Hematopoietic multipotent progenitor cell treated with erythropoietin and hydrocortisone succinate and interleukin-3 and kit ligand, for 15 days (in vitro differentiated cells): ENCODE measurements at places on chromosomes 13 and 19.
A peak's percentile ranks its signal among the peaks of the same experiment; 100 is the strongest.

DNA sequence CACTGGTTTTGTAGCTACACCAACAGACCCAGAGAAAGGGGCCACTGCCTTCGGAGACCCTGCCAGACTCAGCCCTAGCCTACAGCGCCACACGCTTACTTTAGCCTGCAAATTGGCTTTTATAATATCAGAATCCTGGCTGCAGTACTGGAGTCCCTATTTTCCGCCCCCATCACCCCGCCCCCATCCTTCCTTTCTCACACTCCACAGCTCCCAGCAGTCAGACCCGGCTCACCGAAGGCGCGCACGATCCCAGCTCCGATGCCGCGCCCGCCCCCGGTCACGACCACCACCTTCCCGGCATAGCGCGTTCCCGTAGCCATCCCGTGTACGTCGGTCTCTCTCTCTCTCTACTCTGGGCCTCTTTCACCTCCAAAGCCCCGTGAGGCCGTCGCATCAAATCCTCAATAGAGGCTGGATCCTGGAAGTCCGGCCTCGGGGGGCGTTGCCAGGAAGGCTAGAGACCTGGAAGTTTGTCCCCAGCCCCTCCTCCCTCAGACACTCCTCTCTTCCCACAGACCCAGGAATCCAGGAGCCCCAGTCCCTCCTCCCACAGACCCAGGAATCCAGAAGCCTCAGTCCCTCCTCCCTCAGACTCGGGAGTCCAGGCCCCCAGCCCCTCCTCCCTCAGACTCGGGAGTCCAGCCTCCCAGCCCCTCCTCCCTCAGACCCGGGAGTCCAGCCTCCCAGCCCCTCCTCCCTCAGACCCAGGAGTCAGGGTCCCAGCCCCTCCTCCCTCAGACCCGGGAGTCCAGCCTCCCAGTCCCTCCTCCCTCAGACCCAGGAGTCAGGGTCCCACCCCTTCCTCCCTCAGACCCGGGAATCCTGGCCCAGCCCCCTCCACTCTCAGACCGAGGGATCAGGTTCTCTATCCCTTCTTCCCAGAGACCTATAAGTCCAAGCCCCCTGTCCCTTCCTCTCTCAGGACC lies at the start of gene HSD17B14:
Gene HSD17B14, minus strand, starts transcription at position 403 of the 929 bp plus-strand sequence. Its CDS starts 80 bp downstream, at position 323.
- no peak for DNase-seq

- no peak for DNase-seq
Observed at GRCh38 chr19:54724142-54724541, at the start of gene KIR3DL3. TSS of gene KIR3DL3 (plus strand) at chr19:54724442. CDS start at chr19:54724497, 55 bp downstream.

- DNase-seq = no peak
Observed at GRCh38 chr13:38685974-38686576, 802 bp upstream of the FREM2 start.

GRCh38 chr13:29846475-29847256 lies 3.8 kb downstream of the UBL3 start:
- no peak for DNase-seq

- no peak for DNase-seq
Observed at GRCh38 chr13:69524459-69525150, 583.0 kb upstream of the ATXN8OS start.

DNA sequence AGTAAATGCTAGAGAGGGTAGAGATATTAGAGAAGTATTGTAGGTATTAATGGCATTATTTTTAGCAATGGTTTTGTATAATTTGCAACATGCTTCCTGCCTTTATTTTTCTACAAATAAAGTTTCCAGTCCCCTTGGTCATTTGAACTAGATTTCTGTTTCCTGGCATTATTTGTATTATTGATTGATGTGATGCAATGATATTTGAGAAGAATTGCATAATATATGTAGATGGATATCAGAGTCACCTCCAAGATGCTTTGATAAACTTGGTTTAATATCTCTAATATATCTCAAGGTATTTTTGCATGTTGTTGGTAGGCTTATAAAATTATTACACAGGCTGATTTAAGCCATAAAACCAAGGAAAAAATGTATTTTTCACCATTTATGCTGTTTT lies 1054.5 kb downstream of the SLITRK1 start:
- DNase-seq = no peak

GRCh38 chr13:42680748-42681147 lies 100.6 kb upstream of the FAM216B start:
- no peak for DNase-seq

GRCh38 chr19:3398114-3398899 lies 31.9 kb downstream of the NFIC start:
- DNase-seq = no peak

- no peak for DNase-seq
Observed at GRCh38 chr13:81770868-81771505, 1430.1 kb upstream of the SPRY2 start.

- no peak for DNase-seq
Observed at GRCh38 chr13:46176756-46177155, 5.2 kb downstream of the LCP1 start.

DNA sequence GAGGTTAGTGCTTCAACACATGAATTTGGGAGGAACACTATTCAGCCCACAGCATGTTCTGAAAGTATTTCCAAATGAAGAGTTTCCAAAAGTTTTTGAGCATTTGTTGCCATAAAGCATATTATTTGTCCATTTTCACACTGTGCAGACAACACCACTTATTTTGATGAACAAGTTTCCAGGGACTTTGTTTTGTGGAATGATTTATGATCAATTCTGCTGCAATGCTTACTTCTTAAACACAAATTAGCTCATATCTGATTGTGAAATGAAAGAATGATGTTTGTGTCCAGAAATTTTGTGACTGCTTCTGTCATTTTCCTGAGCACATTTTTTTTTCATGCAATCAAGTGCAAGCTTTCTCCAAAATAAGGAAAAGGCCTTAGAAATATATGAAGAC lies 205.3 kb downstream of the RAP2A start:
- no peak for DNase-seq

DNA sequence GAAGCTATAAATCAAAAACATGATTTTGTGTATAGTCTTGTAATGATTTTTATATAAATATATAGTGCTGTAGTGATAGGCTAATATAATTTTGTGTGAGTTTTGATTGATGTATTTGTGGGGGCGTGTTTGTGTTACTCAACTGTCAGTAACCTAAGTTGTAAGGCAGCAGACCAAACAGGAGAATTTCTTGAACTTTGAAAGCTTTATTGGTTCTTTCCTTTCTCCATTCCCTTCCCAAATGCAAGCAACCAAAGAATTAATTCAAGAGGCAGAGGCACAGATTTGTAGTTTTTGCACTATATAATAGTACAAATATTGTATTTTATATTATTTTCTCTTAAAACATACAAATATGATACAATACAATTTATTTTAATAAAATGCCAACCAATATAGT lies 109.6 kb downstream of the FLT1 start:
- no peak for DNase-seq

DNA sequence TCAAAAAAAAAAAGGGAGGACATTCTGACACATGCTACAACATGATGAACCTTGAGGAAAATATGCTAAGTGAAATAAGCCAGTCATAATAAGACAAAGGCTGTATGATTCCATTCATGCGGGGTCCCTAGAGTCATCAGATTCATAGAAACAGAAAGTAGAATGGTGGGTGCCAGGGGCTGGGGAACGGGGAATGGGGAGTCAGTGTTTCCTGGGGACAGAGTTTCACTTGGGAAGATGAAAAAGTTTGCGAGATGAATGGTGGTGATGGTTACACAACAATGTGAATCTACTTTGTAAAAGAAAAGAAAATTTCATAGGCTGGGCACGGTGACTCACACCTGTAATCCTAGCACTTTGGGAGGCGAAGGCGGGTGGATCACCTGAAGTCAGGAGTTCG lies 6.1 kb upstream of the CLEC4G start:
- DNase-seq = no peak

- DNase-seq = no peak
Observed at GRCh38 chr19:44649578-44650145, 6.0 kb downstream of the PVR start.

DNA sequence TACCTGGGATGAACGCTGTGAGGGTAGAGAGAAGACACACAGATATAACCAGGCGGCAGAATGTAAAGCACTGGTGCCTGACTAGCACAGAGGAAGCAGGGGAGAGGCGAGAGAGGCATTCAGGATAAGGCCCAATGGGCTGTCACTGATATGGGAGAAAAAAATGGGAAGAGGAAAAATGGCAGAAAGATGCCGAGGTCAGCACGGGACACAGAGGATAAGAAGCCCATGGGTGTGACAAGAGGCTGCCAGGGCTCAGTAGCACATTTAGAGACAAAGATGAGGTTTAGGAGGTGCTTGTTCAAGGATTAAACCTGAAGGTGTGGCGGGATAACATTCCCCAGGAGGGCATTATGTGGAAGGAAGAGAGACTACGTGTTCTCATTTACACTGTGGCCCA lies 5.6 kb downstream of the SMG9 start:
- no peak for DNase-seq

- peak; percentile 56 for DNase-seq
Observed at GRCh38 chr19:1025960-1026782, at the start of gene CNN2. TSS of gene CNN2 (plus strand) at chr19:1026608. CDS start at chr19:1026662, 54 bp downstream.

GRCh38 chr19:15934332-15935078 lies at the start of gene CYP4F11:
TSS of gene CYP4F11 (minus strand) at chr19:15934529. CDS start at chr19:15934408, 121 bp downstream.
- no peak for DNase-seq

DNA sequence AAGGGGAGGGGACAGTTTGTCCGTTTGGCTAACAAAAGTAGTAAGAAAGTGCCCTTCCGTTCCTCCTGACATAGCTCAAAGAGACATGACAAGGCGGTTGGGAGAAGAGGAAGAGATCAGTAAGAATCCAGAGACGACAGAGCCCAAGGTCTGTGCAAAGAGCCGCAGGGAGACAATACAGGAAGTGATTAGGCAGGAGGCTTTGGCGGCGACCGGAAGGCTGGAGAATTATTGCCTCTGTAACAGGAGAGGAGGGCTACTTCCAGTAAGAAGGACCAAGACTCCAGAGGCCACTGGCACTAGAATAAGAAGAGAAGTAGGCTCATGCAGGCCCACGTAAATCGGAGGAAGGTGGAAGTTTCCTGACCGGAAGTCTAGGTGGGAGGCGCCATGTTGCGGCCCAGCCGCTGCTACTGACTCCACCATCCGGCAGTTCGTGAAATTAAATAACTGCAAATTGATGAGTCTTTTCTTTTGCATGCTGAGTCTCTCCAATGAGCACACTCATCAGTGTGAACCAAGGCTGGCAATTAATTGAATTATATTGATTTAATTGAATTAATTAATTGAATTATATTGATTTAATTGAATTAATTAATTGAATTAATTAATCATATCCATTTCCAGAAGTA lies 9.9 kb downstream of the RFX2 start:
- peak; percentile 58 for DNase-seq

- peak; percentile 74 for DNase-seq
Observed at GRCh38 chr13:45511310-45512097, 46.8 kb downstream of the COG3 start.

DNA sequence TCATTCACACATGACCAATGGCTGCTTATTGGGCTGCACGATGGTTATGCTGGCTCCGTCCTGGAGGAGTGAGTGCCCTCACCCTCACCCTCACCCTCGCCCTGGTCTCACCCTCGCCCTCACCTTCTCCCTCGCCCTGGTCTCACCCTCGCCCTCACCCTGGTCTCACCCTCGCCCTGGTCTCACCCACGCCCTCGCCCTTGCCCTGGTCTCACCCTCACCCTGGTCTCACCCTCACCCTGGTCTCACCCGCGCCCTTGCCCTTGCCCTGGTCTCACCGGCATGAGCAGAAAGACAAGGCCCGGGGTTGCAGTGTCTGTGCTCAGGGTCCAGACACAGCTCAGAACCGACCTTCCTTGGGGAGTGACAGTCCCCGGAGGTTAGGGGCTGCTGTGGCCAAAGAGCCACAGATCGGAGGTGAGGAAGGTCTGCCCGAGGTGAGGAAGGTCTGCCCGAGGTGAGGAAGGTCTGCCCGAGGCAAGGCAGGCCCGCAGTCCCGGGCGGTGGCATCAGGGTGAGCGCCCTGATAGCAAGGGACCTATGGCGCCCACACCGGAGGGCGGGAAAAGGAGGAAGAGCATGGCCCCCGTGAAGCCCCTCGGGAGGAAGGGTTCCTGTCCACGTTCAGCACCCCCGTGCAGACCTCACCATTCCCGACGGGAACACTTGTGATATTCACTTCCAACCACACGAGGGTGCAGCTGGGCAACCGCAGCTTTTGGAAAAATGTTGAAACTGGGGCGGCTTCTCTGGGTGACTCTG lies 65.6 kb downstream of the MCF2L start:
- no peak for DNase-seq
